Uterus (tissue), 4 donors: ENCODE measurements at places on chromosomes 2 and 18. TPM values are rescaled to one million over a fixed set of nuclear protein-coding genes. Genes with fewer than 3 reads are reported as not detected.

GLB1L gene
- total RNA-seq: 12.0 TPM

GRCh38 chr2:145875016-145875415, 1355.1 kb upstream of the ZEB2 start:
- DNase-seq: no peak

DNA sequence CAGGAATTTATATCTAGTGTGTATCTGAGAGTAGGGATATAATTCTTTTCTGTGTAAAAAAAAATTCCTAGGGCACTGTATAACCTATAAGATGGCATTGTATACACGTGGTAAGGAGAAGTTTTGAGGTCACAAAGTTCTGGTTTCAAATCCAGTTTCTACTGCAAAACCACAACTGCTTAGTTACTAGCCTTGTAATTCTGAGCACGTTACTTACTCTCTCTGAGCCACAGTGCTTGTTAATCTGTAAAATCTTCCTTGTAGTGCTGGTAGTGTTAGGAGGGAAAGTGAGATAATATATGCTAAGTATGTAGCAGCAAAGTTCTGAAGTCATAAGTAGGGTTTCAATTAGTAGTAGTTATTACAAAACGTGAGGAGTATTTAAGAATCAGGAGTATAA, 175.4 kb downstream of the SATB2 start:
- DNase-seq: no peak

KIAA2012 gene
- total RNA-seq: not detected

DNA sequence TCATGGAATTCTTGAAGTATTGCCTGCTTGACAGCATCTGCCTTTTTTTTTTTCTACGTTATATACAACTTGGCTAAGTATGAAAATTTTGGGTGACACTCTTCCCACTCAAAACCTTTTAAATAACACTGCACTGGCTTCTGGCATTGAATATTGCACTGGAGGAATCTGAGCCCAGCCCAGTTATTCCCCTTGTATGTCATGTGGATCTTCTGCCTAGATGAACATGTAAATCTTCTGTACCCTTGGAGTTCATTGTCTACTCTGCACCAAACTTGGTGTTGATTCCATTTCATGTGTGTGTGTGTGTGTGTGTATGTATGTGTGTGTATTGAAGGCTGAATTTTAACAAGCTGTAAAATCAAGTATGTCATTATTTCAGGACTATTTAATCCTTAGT, 59.4 kb downstream of the NAPG start:
- no peak for DNase-seq

- no peak for DNase-seq
Observed at GRCh38 chr18:78770823-78771139, 208.8 kb upstream of the SALL3 start.

DNA sequence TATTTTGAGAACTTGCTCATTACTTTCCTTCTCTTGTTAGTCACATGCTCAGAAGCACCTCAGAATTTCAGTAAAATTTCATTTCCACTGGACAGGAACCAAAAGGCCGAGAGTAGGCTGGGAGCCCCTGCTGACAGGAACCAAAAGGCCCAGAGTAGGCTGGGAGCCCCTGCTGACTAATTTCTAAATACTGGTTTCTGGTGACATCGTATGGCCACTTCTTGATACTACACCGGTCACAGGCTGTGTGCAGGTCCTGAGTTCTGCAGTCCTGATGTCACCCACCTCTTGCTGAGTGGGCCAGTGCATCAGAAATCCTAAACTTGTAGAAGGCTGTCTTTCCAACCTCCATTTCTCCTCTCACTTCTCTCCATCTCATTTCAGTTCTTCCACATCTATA, 17.7 kb upstream of the EN1 start:
- no peak for DNase-seq

ATAD2B gene
- 46.9 TPM for total RNA-seq

PSMG2 gene
- 70.2 TPM for total RNA-seq

- no peak for DNase-seq
Observed at GRCh38 chr18:31039426-31039825, 3.1 kb downstream of the DSC3 start.

GRCh38 chr2:124318913-124319312, 293.8 kb downstream of the CNTNAP5 start:
- DNase-seq: no peak

GRCh38 chr2:172811027-172811426, 75.4 kb downstream of the RAPGEF4 start:
- DNase-seq: no peak

DSC2 gene
- total RNA-seq: 0.26 TPM
